ENCODE measurements at places on chromosomes 2 and 18. TPM values are rescaled to one million over a fixed set of nuclear protein-coding genes. Genes with fewer than 3 reads are reported as not detected.

Gene GALNT14
- total RNA-seq, result 217 TPM

Gene OTOS
- total RNA-seq, result not detected

Gene SIX3
- not detected for total RNA-seq

Gene PTPRN
- 0.49 TPM for total RNA-seq

Gene DNAJC5G
- not detected for total RNA-seq

Gene DRC1
- not detected for total RNA-seq

All from mesangial cell (primary cell).